ENCODE measurements at places on chromosomes 5 and 9. TPM values are rescaled to one million over a fixed set of nuclear protein-coding genes. Genes with fewer than 3 reads are reported as not detected.

The MAPKAP1 gene
- total RNA-seq: 42.8 TPM

The DOCK2 gene
- 245 TPM for total RNA-seq

The DENND1A gene
- 18.3 TPM for total RNA-seq

The SPATA31E1 gene
- not detected for total RNA-seq

DNA sequence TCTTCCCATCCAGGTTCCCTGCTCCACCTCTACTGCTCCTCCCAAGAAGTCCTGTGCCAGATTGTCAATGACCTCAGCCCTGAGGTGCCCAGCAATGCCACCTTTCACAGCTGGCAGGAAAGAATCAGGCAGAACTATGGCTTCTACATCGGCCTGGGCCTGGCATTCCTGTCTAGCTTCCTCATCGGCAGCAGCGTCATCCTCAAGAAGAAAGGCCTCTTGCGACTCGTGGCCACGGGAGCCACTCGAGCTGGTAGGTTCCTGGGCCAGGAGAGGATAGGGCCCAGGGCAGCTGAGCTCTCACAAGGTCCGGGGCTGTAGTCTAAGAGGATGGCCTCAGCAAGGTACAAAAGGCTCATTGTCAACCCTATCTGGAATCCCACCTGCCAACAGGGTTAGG is 3.1 kb downstream of the NIPAL4 start:
- peaks cover 53% of the 10 kb centered on the region for H3K4me1 ChIP-seq
- peaks cover 38% of the 10 kb centered on the region for H3K27me3 ChIP-seq
- DNase-seq: no peak
- no peak overlapping the region for H3K27ac ChIP-seq
- H3K36me3 ChIP-seq: peaks cover 5% of the 10 kb centered on the region

DNA sequence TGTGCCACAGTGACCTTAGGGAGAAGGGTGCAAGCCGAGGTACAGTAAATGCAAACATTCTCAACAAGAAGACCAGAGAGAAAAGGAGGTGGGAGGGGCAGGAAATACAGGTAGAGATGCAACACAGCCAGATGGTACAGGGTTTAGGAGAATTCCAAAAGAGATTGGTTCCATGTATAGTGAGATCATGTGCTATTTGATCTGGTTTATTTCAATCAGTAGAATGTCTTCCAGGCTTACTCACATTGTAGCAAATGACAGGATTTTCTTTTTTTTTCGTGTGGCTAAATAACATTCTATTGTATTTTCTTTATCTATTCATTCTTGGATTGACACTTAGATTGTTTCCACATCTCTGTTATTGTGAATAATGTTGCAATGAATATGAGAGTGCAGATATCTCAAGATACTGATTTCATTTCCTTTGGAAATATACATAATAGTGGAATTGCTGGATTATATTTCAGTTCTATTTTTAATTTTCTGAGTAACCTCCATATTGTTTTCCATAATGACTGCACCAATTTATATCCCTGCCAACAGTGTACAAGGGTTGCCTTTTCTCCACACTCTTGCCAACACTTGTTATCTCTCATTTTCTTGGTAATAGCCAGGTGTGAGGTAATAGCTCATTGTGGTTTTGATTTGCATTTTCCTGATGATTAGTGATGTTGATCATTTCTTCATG is 107.8 kb upstream of the GAS1 start:
- DNase-seq: no peak
- no peak overlapping the region for H3K4me3 ChIP-seq
- H3K4me1 ChIP-seq: no peaks in the 10 kb centered on the region
- H3K27ac ChIP-seq: no peak overlapping the region
- no peaks in the 10 kb centered on the region for H3K36me3 ChIP-seq
- H3K27me3 ChIP-seq: peaks cover 20% of the 10 kb centered on the region

- H3K36me3 ChIP-seq: no peaks in the 10 kb centered on the region
- no peak overlapping the region for H3K4me3 ChIP-seq
- DNase-seq: no peak
Observed at GRCh38 chr9:94946256-94946655, 219.8 kb downstream of the AOPEP start.

DNA sequence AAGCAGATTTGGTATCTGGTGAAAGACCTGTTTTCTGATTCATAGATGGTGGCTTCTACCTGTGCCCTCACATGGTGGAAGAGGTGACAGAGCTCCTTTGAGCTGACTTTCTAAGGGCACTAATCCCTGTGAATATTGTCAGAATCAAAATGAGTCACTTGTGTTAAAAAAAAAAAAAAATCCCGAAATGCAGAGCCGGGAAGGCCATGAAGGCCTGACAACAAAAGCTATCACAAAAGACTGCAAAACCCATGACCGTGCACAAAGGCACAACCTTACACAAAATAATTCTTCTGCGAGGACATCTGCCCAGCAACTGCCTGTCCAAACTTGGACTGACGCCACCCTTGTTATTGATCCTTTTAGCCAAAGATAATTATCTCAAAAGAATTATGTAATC is 19.6 kb upstream of the UBTD2 start:
- H3K36me3 ChIP-seq: no peaks in the 10 kb centered on the region
- no peak overlapping the region for H3K4me3 ChIP-seq
- no peak overlapping the region for H3K27ac ChIP-seq

DNA sequence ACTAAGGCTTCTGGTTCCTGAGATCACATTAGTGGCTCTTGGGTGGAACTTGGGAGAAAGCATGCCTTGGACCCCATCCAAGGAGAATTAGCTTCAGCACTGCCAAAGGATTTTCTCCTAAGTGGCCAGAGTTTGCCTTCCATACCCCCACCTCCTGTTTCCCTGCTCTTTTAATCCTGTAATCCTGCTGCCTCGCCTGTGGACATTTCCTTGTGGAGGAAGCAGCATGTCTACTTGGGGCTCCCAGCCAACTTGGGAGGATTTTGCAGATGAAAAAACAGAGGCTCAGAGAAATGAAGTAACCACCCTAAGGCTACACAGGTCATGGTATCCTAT is 1.6 kb downstream of the ARSI start:
- H3K4me1 ChIP-seq: no peaks in the 10 kb centered on the region
- no peak overlapping the region for H3K27ac ChIP-seq
- H3K4me3 ChIP-seq: no peak overlapping the region
- no peak for DNase-seq
- peaks cover 36% of the 10 kb centered on the region for H3K27me3 ChIP-seq

DNA sequence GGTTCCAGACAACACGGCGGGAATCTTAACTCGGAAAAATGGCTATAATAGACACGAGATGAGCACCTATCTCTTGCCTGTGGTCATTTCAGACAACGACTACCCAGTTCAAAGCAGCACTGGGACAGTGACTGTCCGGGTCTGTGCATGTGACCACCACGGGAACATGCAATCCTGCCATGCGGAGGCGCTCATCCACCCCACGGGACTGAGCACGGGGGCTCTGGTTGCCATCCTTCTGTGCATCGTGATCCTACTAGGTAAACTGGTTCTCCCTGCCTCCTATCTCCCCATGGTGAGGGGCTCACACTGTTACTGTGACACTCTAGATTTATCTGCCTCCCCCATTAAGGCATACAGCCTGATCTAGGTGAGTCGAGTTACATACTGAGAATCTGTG is 124.2 kb downstream of the CDH6 start:
- H3K4me1 ChIP-seq: no peaks in the 10 kb centered on the region
- H3K27ac ChIP-seq: no peak overlapping the region
- H3K27me3 ChIP-seq: no peaks in the 10 kb centered on the region
- no peak overlapping the region for H3K4me3 ChIP-seq

DNA sequence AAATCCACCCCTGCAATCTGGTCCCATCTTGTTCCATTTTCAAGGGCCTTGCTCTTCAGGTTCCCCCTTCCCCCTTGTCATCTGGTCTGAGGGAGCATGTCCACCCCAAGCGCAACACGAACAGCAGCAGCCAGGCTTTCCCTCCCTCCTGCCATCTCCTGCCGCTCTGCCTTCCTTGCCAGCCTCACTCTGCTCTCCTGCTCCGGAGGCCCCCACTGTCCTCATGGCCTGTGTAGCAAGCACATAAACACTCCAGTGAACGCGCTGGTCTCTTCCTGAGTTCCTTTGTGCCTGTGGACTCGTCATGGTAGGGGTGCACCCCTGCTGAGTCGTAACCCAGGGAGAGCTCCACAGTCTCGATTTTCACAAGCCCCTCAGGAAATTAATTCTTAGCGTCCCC is 29.9 kb downstream of the TENT4A start:
- DNase-seq: no peak
- H3K27ac ChIP-seq: no peak overlapping the region
- no peaks in the 10 kb centered on the region for H3K27me3 ChIP-seq
- H3K4me3 ChIP-seq: no peak overlapping the region

DNA sequence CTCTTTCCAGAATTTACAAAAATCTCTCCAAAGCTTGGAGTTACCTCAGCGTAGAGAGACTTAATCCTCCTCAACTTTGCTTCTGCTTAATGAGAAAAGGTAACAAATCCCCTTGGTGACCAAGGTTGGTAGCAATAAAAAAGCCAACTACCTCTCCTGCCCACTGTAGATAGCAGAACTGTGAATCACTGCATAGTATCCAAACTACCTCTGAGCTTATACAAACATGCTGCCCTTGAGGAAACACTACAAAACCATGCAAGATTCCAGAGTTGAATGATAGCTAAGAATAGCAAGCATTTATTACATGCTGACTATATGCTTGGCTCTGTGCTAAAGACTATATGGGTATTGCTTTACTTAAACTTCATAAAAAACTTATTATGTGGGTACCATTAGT is 2.8 kb upstream of the ADAMTS12 start:
- H3K27ac ChIP-seq: no peak overlapping the region
- peaks cover 6% of the 10 kb centered on the region for H3K4me1 ChIP-seq
- H3K36me3 ChIP-seq: no peaks in the 10 kb centered on the region
- no peak overlapping the region for H3K4me3 ChIP-seq
- H3K27me3 ChIP-seq: peaks cover 59% of the 10 kb centered on the region
- DNase-seq: no peak

- H3K4me3 ChIP-seq: no peak overlapping the region
- no peak for DNase-seq
Observed at GRCh38 chr9:92504881-92505280, 22.6 kb upstream of the ASPN start.

GRCh38 chr9:89639367-89639795 is 34.6 kb downstream of the GADD45G start:
- no peak overlapping the region for H3K4me3 ChIP-seq
- H3K27me3 ChIP-seq: no peaks in the 10 kb centered on the region
- DNase-seq: no peak
- H3K4me1 ChIP-seq: peaks cover 6% of the 10 kb centered on the region
- no peaks in the 10 kb centered on the region for H3K36me3 ChIP-seq

DNA sequence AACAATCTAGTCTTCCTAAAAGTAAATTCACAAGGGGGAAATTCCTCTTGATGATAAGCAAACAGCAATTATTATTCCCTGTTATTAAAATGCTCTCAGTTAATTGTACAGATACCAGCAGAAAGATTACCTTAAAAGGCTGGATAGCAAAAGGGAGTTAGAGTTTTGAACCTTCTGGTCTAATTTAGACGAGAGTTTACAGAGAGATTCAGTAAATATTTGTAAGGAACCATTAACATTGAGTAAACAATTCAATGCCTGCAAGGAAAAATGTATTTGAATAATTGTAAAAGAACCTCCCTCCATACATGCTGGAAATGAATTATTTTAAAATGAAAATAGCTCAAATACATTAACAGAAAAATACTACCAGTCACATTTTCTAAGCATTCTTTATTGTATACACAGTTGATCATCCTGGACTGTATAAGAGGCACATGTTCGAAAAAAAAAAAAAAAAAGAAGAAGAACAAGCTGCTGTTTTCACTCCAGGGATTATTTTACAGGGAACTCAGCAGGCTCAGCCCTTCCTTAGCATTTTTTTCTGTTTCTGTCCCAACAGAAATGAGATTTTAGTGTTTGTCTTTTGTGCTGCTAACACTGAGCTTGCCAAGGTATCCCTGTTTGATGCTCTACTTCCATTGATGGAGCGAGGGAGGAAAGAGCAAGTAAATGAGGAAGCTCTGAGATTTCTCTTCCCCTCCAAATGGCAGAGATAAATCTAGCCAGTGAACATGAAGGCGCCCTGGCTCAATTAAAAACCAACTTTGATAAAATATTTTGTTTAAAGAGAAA is 141.1 kb downstream of the ENC1 start:
- H3K36me3 ChIP-seq: no peaks in the 10 kb centered on the region
- H3K4me3 ChIP-seq: no peak overlapping the region
- no peak overlapping the region for H3K27ac ChIP-seq
- no peaks in the 10 kb centered on the region for H3K4me1 ChIP-seq

DNA sequence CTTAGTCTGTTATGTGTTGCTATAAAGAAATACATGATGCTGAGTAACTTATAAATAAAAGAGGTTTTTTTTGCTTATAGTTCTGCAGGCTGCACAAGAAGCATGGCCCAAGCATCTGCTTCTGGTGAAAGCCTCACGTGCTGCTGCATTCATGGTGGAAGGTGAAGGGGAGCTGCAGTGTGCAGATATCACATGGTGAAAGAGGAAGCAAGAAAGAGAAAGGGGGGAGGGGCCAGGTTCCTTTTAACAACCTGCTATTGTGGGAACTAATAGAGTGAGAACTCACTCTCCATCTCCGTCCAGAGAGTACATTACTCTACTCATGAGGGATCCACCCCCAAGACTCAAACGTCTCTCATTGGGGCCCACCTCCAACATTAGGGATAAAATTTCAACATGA is 12.5 kb upstream of the PARP8 start:
- DNase-seq: no peak
- H3K4me1 ChIP-seq: peaks cover 13% of the 10 kb centered on the region
- no peak overlapping the region for H3K27ac ChIP-seq
- H3K4me3 ChIP-seq: no peak overlapping the region

- H3K4me3 ChIP-seq: no peak overlapping the region
- H3K36me3 ChIP-seq: no peaks in the 10 kb centered on the region
- H3K4me1 ChIP-seq: no peaks in the 10 kb centered on the region
Observed at GRCh38 chr9:135332979-135333748, 146.4 kb upstream of the PPP1R26 start.

GRCh38 chr9:131810351-131811170 is 70.7 kb upstream of the RAPGEF1 start:
- no peak overlapping the region for H3K4me3 ChIP-seq
- no peaks in the 10 kb centered on the region for H3K36me3 ChIP-seq
- H3K27ac ChIP-seq: no peak overlapping the region
- peaks cover 41% of the 10 kb centered on the region for H3K27me3 ChIP-seq
- H3K4me1 ChIP-seq: no peaks in the 10 kb centered on the region
- no peak for DNase-seq

GRCh38 chr9:101567725-101568350 is 26.9 kb downstream of the PPP3R2 start:
- H3K4me1 ChIP-seq: peaks cover 59% of the 10 kb centered on the region
- no peak for DNase-seq
- H3K4me3 ChIP-seq: no peak overlapping the region
- peaks cover 9% of the 10 kb centered on the region for H3K36me3 ChIP-seq
- peak overlapping the region; percentile 61 for H3K27ac ChIP-seq

- no peaks in the 10 kb centered on the region for H3K4me1 ChIP-seq
- H3K27me3 ChIP-seq: no peaks in the 10 kb centered on the region
- DNase-seq: no peak
- no peak overlapping the region for H3K4me3 ChIP-seq
- H3K36me3 ChIP-seq: peaks cover 8% of the 10 kb centered on the region
- H3K27ac ChIP-seq: no peak overlapping the region
Observed at GRCh38 chr5:65588694-65589093, 25.6 kb downstream of the PPWD1 start.

GRCh38 chr5:173832386-173832785 is 55.8 kb upstream of the CPEB4 start:
- H3K36me3 ChIP-seq: no peaks in the 10 kb centered on the region
- no peak overlapping the region for H3K4me3 ChIP-seq
- no peaks in the 10 kb centered on the region for H3K27me3 ChIP-seq
- H3K4me1 ChIP-seq: no peaks in the 10 kb centered on the region
- DNase-seq: no peak

Data from activated T-cell treated with anti-CD3 and anti-CD28 coated beads, Interleukin-2, amount 50 U/mL, for 72 hours (primary cell).